ENCODE measurements at places on chromosomes 16 and 17. TPM values are rescaled to one million over a fixed set of nuclear protein-coding genes. Genes with fewer than 3 reads are reported as not detected.

Gene SPATA33
- total RNA-seq = 2.5 TPM

Gene MT1A
- 1.7 TPM for total RNA-seq

Gene DRG2
- 32.4 TPM for total RNA-seq

Gene CPHXL2
- not detected for total RNA-seq

Gene C1QL1
- total RNA-seq = 3.8 TPM

Gene HOXB5
- 0.19 TPM for total RNA-seq

Gene ARHGAP23
- total RNA-seq = 70.2 TPM

Gene MED1
- 24.1 TPM for total RNA-seq

Gene CDRT15
- not detected for total RNA-seq

Gene SLFN11
- 24.3 TPM for total RNA-seq

Gene ASGR1
- not detected for total RNA-seq

Gene TBC1D28
- total RNA-seq = not detected

Gene CLEC10A
- total RNA-seq = 14.0 TPM

Gene DNAJC7
- 51.1 TPM for total RNA-seq

Gene ACSM2A
- total RNA-seq = not detected

Gene PYY
- not detected for total RNA-seq

Gene CD300H
- not detected for total RNA-seq

Gene HCRT
- not detected for total RNA-seq

Gene COX6A2
- not detected for total RNA-seq

Gene MPG
- total RNA-seq = 116 TPM

Gene TNFSF12
- total RNA-seq = 136 TPM

Gene TEKT1
- total RNA-seq = not detected

All from esophagus muscularis mucosa (tissue), 4 donors.